A549 treated with RU486 at 1 μM for 4 hours (cell line): ENCODE measurements at places on chromosomes 16 and 17. TPM values are rescaled to one million over a fixed set of nuclear protein-coding genes. Genes with fewer than 3 reads are reported as not detected.

Gene DUXB
- total RNA-seq, result not detected in 5 replicates

Gene E4F1
- 17.8 to 28.1 TPM (median 24.2 TPM) in 5 replicates for total RNA-seq

Gene GDPD1
- total RNA-seq, result 0.47 to 1.0 TPM (median 0.83 TPM) in 5 replicates

Gene DHRS7B
- total RNA-seq, result 15.3 to 24.8 TPM (median 19.8 TPM) in 5 replicates

Gene RAC3
- total RNA-seq, result 24.7 to 40.1 TPM (median 34.9 TPM) in 5 replicates

Gene HBA2
- 0.55 to 0.80 TPM (median 0.57 TPM) in 3 of 5 replicates, not detected in the others for total RNA-seq

Gene DPEP1
- 0.31 to 0.90 TPM (median 0.73 TPM) in 5 replicates for total RNA-seq

Gene NPIPB9
- total RNA-seq, result 1.5 to 2.7 TPM (median 1.7 TPM) in 5 replicates

Gene ARL5C
- total RNA-seq, result not detected in 5 replicates

Gene OR2C1
- total RNA-seq, result not detected in 5 replicates

Gene SHISA9
- total RNA-seq, result 0.01 TPM in 1 of 5 replicates, not detected in the others

Gene C17orf58
- total RNA-seq, result 15.8 to 21.0 TPM (median 17.7 TPM) in 5 replicates

Gene G6PC1
- total RNA-seq, result not detected in 5 replicates

Gene MMP15
- 14.1 to 22.2 TPM (median 20.4 TPM) in 5 replicates for total RNA-seq

Gene ATP2A1
- 1.6 to 4.1 TPM (median 2.7 TPM) in 5 replicates for total RNA-seq

Gene CORO1A
- total RNA-seq, result 2.3 to 3.5 TPM (median 3.3 TPM) in 5 replicates

Gene OR1A1
- total RNA-seq, result not detected in 5 replicates

Gene CDRT15
- total RNA-seq, result not detected in 5 replicates

Gene KRT24
- not detected in 5 replicates for total RNA-seq

Gene GALR2
- 0.87 to 1.8 TPM (median 1.4 TPM) in 5 replicates for total RNA-seq

Gene SAP30BP
- 103 to 124 TPM (median 110 TPM) in 5 replicates for total RNA-seq

Gene DHRS7C
- total RNA-seq, result not detected in 5 replicates

Gene IL17C
- total RNA-seq, result not detected in 5 replicates

Gene TAT
- 0.03 to 0.06 TPM in 2 of 5 replicates, not detected in the others for total RNA-seq

Gene ANKRD40CL
- not detected in 5 replicates for total RNA-seq

Gene RNF222
- total RNA-seq, result not detected in 5 replicates

Gene KRT40
- total RNA-seq, result not detected in 5 replicates

Gene VMO1
- total RNA-seq, result 0.35 to 1.5 TPM (median 1.1 TPM) in 5 replicates

Gene IGF2BP1
- 52.3 to 95.3 TPM (median 84.2 TPM) in 5 replicates for total RNA-seq

Gene PRAC1
- not detected in 5 replicates for total RNA-seq

Gene ERN2
- total RNA-seq, result not detected in 5 replicates

Gene TMEM88
- total RNA-seq, result 0.31 to 1.5 TPM (median 0.71 TPM) in 5 replicates

Gene GAS2L2
- total RNA-seq, result 0.06 to 0.08 TPM (median 0.06 TPM) in 4 of 5 replicates, not detected in the other

Gene AGRP
- total RNA-seq, result not detected in 5 replicates

Gene ALDH3A2
- 151 to 176 TPM (median 169 TPM) in 5 replicates for total RNA-seq
